Activated CD8-positive, alpha-beta T cell treated with anti-CD3 and anti-CD28 coated beads for 36 hours (primary cell): ENCODE measurements at places on chromosomes 1 and 21. TPM values are rescaled to one million over a fixed set of nuclear protein-coding genes. Genes with fewer than 3 reads are reported as not detected.

Gene GPATCH3
- 8.7 TPM for total RNA-seq

Gene AK5
- 4.6 TPM for total RNA-seq

Gene ZNF678
- total RNA-seq = 7.4 TPM

Gene SPATC1L
- 24.2 TPM for total RNA-seq

Gene DIO1
- not detected for total RNA-seq

Gene COG2
- 27.6 TPM for total RNA-seq

Gene DNAJC28
- total RNA-seq = 0.22 TPM

Gene ADAMTSL4
- 0.11 TPM for total RNA-seq

Gene STUM
- total RNA-seq = not detected

Gene ZMYM1
- 6.8 TPM for total RNA-seq

Gene OLFML2B
- not detected for total RNA-seq

Gene SERTAD4
- total RNA-seq = not detected

Gene ACTL8
- not detected for total RNA-seq

Gene HSPB7
- total RNA-seq = not detected

Gene RIPK4
- total RNA-seq = 0.65 TPM

Gene SMCP
- total RNA-seq = not detected

Gene CYP2J2
- 0.83 TPM for total RNA-seq

DNA sequence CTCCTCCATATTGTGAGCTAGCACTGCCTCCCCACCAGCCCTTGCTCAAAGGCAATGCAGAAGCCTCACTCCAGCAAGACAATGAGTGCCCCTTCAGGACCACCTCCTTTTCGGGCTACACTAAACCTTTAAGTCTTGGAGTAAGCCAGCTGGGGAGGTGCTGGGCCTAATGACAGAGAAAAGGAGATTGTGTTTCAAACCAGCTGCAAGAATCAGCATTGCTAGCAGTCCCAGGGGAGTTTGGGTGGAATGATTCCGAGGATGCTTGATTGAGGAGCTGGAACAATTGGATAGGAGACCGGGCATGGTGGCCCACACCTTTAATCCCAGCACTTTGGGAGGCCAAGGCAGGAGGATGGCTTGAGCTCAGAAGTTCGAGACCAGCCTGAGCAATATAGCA is 54.1 kb upstream of the GPR37L1 start:
- no peaks in the 10 kb centered on the region for H3K27me3 ChIP-seq
- no peaks in the 10 kb centered on the region for H3K4me1 ChIP-seq
- no peaks in the 10 kb centered on the region for H3K36me3 ChIP-seq
- H3K27ac ChIP-seq = no peak overlapping the region
- DNase-seq = no peak

GRCh38 chr1:50531027-50531426 is 107.8 kb upstream of the DMRTA2 start:
- no peaks in the 10 kb centered on the region for H3K27me3 ChIP-seq
- no peak overlapping the region for H3K27ac ChIP-seq
- H3K36me3 ChIP-seq = peaks cover 28% of the 10 kb centered on the region
- H3K4me1 ChIP-seq = no peaks in the 10 kb centered on the region

DNA sequence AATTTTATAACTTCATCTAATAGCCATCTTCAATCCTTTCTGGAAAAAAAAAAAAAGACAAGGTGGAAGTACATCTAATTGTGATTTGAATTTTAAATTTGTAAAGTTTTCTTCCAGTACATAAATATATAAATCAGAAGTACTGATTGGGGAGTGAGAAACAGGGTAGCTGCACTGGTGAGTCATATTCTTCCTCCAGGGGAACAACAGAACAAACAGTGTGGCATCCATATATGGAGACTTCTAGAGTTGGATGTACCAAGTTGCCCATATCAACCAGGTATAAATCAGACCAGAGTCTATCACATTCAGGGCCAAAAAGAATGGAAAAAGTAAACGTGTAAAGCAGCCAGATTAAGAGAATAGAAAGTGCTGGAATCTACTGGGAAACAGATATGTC is 66.0 kb upstream of the NRIP1 start:
- H3K4me1 ChIP-seq = peaks cover 3% of the 10 kb centered on the region
- no peak overlapping the region for H3K4me3 ChIP-seq
- H3K27me3 ChIP-seq = peaks cover 3% of the 10 kb centered on the region
- no peak for DNase-seq
- H3K36me3 ChIP-seq = no peaks in the 10 kb centered on the region

GRCh38 chr21:46063734-46064680 is 33.9 kb upstream of the COL6A2 start:
- peaks cover 52% of the 10 kb centered on the region for H3K4me1 ChIP-seq
- H3K36me3 ChIP-seq = no peaks in the 10 kb centered on the region
- H3K4me3 ChIP-seq = no peak overlapping the region
- H3K27me3 ChIP-seq = peaks cover 14% of the 10 kb centered on the region
- no peak overlapping the region for H3K27ac ChIP-seq

DNA sequence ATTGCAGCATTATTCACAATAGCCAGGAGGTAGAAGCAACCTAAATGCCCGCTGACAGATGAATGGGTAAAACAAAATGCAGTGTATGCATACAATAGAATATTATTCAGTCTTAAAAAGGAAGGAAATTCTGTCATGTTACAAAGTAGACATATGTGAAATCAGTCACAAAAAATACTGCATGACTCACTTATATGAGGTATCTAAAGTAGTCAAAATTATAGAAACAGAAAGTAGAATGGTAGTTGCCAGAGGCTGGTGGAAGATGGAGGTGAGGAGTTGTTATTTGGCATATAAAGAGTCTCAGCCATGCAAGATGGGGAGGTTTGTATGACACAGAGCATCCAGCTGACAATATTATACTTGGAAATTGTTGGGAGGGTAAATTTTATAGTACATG is 43.0 kb upstream of the EGLN1 start:
- H3K27ac ChIP-seq = no peak overlapping the region
- H3K4me1 ChIP-seq = peaks cover 28% of the 10 kb centered on the region
- DNase-seq = peak; percentile 19
- peaks cover 5% of the 10 kb centered on the region for H3K36me3 ChIP-seq

DNA sequence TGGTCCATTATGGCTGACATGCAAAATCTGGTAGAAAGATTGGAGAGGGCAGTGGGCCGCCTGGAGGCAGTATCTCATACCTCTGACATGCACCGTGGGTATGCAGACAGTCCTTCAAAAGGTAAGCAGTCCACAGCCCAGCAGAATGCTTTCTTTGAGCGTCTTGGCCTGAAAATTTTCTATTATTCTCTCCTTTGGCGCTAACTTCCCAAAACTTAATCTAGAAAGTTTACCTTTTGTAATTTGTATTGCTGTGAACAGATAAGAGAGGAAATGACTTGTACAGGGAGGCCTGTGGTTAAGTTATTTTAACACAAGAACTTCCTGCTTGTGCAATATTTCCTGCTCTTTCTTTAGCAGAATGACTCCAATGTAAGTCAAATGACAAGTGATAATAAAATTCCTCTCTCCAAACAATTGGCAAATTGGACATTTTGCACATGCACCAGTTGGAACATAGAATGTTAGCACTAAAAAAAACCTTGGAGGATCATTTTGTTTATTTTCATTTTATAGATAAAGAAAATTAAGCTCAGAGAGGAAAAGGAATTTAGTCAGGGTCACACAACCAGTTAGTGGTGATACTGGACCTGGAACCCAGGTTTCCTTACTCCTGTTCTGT is 18.9 kb downstream of the CAP1 start:
- H3K4me3 ChIP-seq = peak overlapping the region; percentile 53
- peak overlapping the region; percentile 91 for H3K27ac ChIP-seq
- H3K4me1 ChIP-seq = peaks cover 89% of the 10 kb centered on the region
- no peaks in the 10 kb centered on the region for H3K27me3 ChIP-seq

DNA sequence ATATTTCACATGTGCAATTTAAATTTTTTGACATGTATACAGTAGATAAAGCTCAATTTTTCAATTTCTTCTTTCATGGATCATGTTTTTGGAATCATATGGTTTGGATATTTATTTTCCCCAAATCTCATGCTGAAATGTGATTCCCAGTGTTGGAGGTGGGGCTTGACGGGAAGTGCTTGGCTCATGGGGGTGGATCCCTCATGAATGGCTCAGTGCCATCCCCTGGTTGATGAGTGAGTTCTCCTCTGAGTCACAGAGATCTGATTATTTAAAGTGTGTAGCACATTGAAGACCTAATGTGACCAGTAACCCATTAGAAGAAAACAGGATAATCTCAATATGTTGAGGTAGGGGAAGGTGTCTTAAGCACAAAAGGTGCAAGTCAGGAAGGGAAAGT is 9.1 kb upstream of the IFI16 start:
- H3K4me3 ChIP-seq = no peak overlapping the region
- peaks cover 6% of the 10 kb centered on the region for H3K36me3 ChIP-seq
- peaks cover 32% of the 10 kb centered on the region for H3K4me1 ChIP-seq
- no peak overlapping the region for H3K27ac ChIP-seq
- no peaks in the 10 kb centered on the region for H3K27me3 ChIP-seq
- DNase-seq = no peak

GRCh38 chr1:90719330-90720144 is 2.4 kb upstream of the BARHL2 start:
- DNase-seq = no peak
- no peak overlapping the region for H3K4me3 ChIP-seq
- H3K4me1 ChIP-seq = peaks cover 29% of the 10 kb centered on the region
- no peak overlapping the region for H3K27ac ChIP-seq

- no peak for DNase-seq
- peaks cover 8% of the 10 kb centered on the region for H3K4me1 ChIP-seq
- H3K4me3 ChIP-seq = peak overlapping the region; percentile 12
- H3K27me3 ChIP-seq = no peaks in the 10 kb centered on the region
- no peak overlapping the region for H3K27ac ChIP-seq
- H3K36me3 ChIP-seq = no peaks in the 10 kb centered on the region
Observed at GRCh38 chr1:201115390-201115937, 3.2 kb upstream of the CACNA1S start.

DNA sequence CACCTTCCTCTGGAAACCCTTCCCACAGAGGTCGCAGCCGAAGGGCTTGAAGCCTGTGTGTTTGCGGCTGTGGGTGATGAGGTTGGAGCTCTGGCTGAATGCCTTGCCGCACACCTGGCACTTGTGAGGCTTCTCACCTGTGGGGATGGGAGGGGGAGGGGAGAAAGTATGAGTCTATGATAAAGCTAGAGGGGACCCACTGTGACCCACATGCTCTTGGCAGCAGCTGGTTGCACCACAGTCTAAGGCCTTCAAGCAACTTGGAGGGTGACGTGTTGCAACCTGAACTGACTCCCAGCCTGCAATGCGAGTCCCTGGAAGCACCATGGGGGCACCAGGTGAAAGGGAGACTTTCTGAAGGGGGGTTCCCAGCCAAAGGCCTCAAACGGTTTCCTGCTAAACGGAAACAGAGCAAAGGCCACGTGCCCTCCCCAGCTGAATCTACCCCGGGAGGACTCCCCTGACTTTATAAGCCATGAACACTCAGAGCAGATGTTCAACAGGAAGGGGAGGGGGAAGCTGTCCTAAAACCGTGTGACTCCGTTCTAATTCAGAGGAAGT is 10.6 kb downstream of the GFI1 start:
- H3K27me3 ChIP-seq = no peaks in the 10 kb centered on the region
- peak; percentile 93 for DNase-seq
- peak overlapping the region; percentile 82 for H3K27ac ChIP-seq
- peak overlapping the region; percentile 37 for H3K4me3 ChIP-seq

- H3K4me3 ChIP-seq = peak overlapping the region; percentile 97
- H3K27me3 ChIP-seq = no peaks in the 10 kb centered on the region
- peaks cover 54% of the 10 kb centered on the region for H3K36me3 ChIP-seq
- H3K27ac ChIP-seq = peak overlapping the region; percentile 95
- no peak for DNase-seq
Observed at GRCh38 chr1:53325326-53326087, 2.4 kb downstream of the LRP8 start.

- H3K4me3 ChIP-seq = peak overlapping the region; percentile 74
- H3K36me3 ChIP-seq = peaks cover 8% of the 10 kb centered on the region
- H3K4me1 ChIP-seq = peaks cover 12% of the 10 kb centered on the region
- DNase-seq = peak; percentile 44
- no peak overlapping the region for H3K27ac ChIP-seq
Observed at GRCh38 chr1:226223786-226224244, 351 bp downstream of the MIXL1 start.

- DNase-seq = no peak
- peaks cover 15% of the 10 kb centered on the region for H3K27me3 ChIP-seq
- H3K4me1 ChIP-seq = no peaks in the 10 kb centered on the region
- H3K4me3 ChIP-seq = no peak overlapping the region
- no peak overlapping the region for H3K27ac ChIP-seq
Observed at GRCh38 chr1:232344791-232345399, 285.0 kb downstream of the SIPA1L2 start.

DNA sequence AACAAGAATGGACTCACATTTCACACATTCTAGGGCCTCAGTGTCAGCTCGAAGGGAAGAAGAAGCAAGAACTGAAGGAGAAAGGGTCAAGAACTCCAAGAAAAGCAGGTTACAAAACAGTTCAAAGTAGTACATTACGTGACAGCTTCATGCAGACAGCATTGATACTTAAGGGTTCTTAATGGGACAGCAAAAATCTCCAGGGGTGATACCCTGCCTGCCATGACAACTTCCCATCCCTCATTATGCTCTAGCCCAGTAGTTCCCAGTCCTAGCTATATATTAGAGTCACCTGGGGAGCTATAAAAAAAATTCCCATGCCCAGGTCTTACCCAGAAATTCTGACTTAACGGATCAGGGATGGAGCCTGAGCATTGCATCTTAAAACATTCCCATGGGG is 51.2 kb upstream of the PROX1 start:
- no peaks in the 10 kb centered on the region for H3K36me3 ChIP-seq
- no peaks in the 10 kb centered on the region for H3K4me1 ChIP-seq
- no peak overlapping the region for H3K4me3 ChIP-seq
- DNase-seq = no peak
- no peak overlapping the region for H3K27ac ChIP-seq
- no peaks in the 10 kb centered on the region for H3K27me3 ChIP-seq

GRCh38 chr1:38827318-38827717 is 32.3 kb downstream of the RRAGC start:
- H3K4me1 ChIP-seq = no peaks in the 10 kb centered on the region
- H3K36me3 ChIP-seq = no peaks in the 10 kb centered on the region
- no peak overlapping the region for H3K27ac ChIP-seq
- H3K4me3 ChIP-seq = no peak overlapping the region
- peaks cover 20% of the 10 kb centered on the region for H3K27me3 ChIP-seq
- no peak for DNase-seq
